ENCODE measurements at places on chromosomes 11 and 22.

DNA sequence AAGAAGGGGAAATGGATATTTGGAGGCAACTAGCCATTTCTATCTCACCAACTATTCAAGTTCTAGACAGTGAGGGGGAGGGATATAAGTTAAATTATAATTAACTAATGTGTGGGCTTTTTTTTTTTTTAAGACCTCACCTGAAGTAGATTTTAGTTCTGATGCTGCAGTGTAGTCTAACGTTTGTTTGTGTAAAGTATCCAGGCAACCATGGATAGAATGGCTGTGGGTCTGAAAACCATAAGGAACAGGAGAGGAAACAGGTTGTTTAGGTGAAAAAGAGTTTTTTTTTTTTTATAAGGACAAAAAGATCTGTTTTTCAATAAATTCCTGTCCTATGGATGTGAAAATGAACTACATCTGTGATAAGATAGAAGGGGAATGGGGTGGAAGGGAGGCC lies 262.4 kb upstream of the PLET1 start:
- no peak for DNase-seq

GRCh38 chr11:68546555-68546954 lies 86.0 kb downstream of the PPP6R3 start:
- no peak for DNase-seq

DNA sequence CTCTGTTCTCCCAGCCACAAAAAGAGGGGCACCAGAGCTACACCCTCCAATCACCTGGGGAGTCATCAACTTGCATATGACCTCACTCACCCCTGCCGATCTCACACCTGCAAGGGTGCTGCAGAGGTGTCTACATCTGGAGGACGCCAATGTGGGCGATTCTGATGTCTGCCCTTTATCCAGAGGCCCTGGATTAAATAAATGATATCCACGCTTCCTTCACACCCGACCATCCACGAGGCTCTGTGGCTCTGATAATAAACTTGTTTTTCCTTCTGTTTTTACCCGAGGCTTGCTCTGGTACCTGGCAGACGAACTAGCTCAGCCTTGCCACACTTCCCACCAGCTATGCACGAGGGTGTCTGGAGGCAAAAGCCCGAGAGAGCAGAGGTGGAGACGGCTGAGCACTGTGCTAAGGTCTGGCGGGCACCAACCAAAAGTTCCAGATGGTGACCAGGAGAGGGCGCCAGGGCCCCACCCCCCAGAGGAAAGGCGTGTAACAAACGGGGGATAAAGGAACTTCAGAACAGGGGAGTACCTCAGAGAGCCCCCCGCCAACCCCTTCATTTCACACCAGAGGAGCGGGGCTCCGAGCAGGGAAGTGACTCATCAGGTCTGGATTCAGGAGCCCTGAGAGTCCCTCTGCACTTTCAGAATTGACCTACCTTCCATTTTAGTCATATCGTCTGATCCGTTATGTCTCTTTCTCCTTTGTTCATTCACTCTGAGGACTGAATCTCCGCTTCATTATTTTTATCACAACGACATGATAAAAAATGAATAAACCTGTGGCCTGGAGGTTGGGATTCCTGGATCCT lies 13.5 kb downstream of the SCN3B start:
- DNase-seq = no peak

DNA sequence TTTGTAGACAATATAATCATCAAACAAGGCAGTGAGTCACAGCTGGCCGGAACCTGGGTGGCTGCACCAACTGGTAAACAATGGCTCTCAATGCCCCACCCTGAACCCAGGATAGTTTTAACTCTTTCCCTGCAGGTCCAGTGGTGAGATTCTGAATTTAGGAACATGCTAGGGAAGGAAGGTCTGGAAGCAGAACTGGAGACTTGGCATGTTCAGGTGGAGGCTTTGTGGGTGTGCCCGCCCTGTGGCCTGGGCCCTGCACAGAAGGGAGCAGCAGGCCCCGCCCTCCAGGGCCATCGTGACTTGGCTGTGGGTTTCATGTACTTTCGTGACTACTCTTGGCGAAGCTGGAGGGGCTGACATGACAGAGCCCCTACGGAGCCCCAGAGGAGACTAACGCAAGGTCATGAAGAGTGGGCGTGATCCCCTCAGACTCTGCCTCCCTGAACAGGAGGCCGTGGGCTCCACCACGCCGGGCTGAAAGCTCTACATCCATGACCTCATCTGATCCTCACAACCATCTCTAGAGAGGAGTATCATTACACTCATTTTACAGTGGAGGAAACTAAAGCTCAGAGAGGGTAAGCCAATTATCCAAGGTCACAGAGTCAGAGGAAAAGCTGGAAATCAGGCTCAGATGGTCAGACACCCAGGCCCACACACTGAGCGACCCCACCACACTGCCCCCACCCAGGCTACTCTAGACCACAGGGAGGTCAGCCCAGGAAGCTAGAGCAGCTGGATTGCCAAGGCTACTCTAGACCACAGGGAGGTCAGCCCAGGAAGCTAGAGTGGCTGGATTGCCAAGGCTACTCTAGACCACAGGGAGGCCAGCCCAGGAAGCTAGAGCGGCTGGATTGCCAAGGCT lies 27.3 kb downstream of the MAFF start:
- no peak for DNase-seq

DNA sequence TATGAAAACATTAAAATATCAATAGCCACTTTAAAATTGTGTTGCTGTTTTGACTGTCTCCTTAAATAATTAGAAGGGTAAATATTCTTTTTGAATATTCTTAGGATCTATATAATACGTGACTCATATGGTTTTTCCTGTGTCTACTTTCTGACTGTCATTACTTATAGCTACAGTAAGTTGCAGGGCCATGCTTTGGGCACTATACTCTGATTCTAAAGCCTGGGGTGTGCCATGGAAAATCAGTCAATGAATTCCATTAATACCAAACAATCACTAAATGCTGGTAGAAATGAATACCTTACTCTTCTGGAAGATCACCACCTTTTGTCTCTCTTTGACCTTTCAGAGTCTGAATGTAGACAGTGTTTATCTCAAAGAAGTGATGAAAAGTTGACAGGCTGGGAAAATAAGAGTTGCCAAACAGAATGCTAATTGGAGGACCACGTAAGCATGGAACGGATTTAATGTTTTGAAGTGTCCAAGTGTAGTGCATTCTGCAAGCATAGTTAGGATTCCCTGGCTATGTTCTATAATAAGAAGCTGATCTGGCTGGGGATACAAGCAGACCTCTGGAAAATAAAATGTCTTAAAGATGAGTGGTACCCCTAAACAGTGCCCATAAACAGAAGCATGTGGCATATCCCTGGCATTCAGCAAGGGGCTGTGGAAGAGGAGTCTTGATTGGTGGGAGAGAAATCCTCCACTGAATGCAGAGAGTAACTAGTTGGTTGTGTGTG lies 16.8 kb downstream of the LUZP2 start:
- no peak for DNase-seq

DNA sequence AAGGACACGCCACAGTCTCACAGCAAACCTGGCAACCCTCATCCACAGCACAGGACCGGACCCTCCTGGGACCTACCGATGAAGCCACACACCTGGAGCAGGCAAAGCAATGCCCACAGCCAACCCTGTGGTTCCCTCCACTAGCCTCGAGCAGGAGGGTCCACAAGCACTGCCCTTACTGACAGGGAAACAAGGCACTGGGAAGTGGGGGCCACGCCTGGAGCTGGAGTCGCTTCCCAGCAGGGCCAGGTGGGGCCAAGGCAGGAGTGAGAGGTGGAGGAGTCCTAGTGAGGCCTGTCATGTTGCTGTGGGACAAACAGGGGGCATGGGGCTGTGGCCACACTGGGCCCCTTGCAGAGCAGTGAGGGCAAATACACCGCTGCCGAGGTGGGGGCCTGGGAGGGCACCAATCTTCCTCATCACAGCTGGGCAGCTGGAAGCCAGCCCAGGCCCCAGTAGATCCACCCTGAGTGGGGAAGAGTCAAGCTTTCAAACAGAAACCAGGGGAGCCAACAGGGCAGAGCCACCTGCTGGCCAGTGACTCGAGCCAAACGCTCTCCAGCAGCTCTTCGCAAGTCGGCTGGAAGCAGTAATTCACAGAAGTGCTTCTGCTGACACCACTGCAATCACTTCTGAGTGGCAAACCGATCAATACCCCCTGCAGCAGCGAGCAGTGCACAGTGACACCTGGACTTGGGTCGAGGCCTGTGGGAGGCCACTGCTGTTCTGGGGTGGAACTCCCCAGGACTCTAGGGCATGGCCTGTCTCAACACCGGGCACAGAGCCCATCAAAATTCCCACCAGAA lies 13.7 kb downstream of the SULT4A1 start:
- DNase-seq = no peak

- DNase-seq = no peak
Measured at GRCh38 chr22:46448333-46448732, 89.1 kb downstream of the CELSR1 start.

GRCh38 chr22:50118557-50119168 lies 28.9 kb downstream of the MOV10L1 start:
- DNase-seq = no peak

DNA sequence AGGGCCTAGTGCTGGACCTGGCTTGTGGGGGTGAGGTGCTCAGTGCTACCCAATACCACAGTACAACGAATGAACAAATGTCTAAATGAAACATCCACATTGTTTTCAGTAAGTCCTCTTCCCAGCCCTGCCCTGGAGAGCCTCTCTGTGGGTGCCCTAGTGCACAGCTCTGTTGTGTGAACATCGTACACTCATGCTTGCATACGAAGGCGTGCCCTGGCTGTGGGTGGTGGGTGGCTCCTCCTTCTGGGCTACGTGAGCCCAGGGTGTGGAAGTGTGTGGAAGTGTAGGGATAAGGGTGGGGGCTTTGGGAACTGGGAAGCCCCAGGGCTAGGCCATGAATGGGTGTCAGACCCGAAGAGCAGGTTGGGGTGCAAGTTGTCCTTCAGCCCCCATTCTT lies 592 bp upstream of the NLRX1 start:
- DNase-seq = no peak

GRCh38 chr11:110679323-110679975 lies 32.8 kb downstream of the ARHGAP20 start:
- no peak for DNase-seq

GRCh38 chr22:30673136-30673535 lies 5.5 kb upstream of the DUSP18 start:
- DNase-seq = no peak

DNA sequence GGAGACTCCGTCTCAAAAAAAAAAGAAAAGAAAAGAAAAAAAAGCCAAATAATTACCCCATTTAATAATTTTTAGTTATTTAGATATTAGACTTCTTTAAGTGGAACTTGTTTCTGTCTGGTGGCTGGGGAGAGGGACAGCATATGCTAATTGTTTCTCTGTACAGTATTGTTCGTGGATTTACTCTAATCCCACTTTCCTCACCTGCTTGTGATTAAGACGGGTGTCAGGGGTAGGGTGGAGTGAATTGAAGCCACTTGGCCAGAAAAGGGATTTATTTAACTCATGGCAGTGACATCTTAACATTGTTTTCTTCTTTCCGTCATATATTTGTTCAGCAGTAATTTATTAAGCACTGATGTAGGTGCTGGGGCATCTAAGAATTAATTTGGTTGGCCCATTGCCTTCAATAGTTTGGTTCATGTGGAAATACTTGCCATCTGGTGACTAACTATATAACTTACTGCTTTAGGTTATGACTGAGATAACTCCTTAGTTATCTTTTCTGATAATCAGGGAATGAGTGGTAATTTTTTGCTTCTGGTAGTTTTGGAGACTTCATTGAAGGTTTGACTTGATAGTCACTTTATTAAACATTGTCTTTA lies 4.6 kb downstream of the TNRC6B start:
- no peak for DNase-seq

DNA sequence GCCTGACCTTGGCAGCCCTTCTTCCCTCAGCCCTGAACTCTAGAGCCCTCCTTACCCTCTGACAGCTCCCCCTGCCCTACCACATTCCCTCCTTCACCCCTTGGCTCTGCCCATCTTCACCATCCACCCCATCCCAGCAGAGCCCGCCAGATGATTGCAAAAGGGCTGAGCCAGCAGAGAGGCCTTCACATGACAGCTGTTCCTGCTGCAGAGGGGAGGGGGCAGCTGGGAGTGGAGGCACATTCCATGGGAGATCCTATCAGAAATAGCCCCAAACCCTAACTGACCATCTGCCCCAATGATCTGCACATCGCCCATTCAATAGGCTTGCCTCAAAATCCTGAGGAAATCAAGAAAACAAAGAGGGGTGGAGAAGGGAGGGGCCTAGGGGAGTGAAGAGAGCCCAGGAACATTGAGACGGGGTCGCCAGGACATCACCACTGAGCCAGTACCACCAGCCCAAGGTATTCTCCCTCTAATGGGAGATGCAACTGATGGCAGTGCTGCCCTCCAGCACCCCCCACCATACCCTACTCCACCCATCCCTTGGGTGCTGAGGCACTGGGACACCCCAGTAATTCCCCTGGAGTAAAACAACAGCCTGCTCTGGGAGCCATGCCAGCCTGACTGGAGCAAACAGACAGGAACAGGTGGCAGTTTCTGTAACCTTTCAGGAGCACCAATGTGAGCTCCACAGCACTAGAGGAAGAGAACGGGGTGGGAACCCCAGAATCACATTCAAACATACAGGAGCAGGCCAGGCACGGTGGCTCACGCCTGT lies 8.0 kb upstream of the AHNAK start:
- no peak for DNase-seq

DNA sequence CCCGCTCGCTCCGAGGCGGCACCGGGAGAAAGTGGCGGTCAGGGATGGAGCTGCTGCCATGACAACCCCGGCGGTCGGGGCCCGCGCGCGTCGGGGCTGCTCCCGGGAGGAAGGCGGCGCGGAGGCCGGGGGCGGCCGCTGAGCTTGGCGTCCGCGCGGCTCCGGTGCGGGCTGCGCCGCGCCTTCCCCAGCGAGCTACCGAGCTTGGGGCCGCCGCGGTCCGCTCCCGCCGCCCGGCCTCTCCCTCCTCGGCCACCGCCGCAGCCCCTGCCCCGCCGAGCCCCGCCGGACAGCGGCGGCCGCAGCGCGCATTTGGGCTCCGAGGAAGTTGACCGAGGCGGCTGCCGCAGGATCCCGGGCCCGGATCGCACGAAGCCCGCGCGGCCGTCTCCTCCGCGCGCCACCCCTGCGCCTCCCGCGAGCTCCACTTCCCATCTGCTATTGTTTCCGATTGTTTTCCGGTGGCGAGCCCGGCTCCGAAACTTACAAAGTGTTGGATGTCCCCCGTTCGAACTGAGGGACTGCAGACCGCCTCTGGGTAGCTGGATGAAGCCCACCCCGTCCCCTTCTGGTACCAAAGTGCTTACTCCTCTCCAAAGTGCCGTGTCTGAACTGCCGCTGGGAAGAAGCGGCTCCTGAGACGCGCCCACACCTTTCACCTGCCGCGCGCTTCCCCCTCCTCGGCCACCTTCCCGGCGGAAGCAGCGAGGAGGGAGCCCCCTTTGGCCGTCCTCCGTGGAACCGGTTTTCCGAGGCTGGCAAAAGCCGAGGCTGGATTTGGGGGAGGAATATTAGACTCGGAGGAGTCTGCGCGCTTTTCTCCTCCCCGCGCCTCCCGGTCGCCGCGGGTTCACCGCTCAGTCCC lies 540.3 kb downstream of the NTM start:
- DNase-seq = no peak

- DNase-seq = no peak
Measured at GRCh38 chr22:42560781-42561180, 7.0 kb downstream of the SERHL2 start.

- no peak for DNase-seq
Measured at GRCh38 chr11:31806928-31807798, 4.0 kb downstream of the PAX6 start.

GRCh38 chr22:37282385-37282677 lies at the start of gene CYTH4:
CYTH4 (plus strand) TSS chr22:37282508; CDS start chr22:37282570, 62 bp downstream.
- peak; percentile 72 for DNase-seq
